ENCODE measurements at places on chromosomes 2 and 18.

GRCh38 chr2:66915237-66915636 is 480.3 kb downstream of the MEIS1 start:
- DNase-seq: no peak

- no peak for DNase-seq
These were observed 24.4 kb downstream of the FBXO15 start for GRCh38 chr18:74123200-74123599.

- DNase-seq: no peak
These were observed 231.9 kb upstream of the SIX2 start for GRCh38 chr2:45241061-45241561.

DNA sequence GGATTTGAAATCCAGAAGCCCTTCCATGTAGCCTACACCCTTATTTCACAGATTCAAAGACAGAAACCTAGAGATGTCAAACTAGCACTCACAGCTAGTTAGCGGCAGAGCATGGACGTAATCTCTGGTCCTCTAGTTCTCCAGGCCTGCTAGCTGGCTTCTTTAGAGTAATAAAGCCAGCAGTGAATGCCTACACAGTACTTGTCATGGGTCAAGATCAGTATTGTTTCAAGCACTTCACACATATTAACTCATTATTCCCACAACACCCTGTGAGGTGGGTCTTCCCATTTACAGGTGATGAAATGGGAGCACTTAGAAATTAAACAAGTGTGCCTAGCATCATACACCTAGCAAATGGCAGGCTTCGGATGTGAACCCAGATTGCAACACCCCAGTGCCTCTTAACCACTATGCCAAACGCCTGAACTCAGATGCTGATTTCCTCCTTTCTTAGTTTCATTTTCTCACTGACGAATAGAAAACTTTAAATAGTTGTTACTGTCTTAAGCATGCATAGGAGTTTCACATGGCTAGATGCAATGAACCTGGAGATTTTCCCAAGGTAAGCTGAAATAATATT is 14.5 kb upstream of the ZBTB14 start:
- no peak for DNase-seq

GRCh38 chr2:76672798-76673197 is 849.4 kb downstream of the LRRTM4 start:
- DNase-seq: no peak

- DNase-seq: no peak
These were observed 71.2 kb upstream of the ALKAL2 start for GRCh38 chr2:359047-359446.

- no peak for DNase-seq
These were observed 77.8 kb downstream of the RDH14 start for GRCh38 chr2:18482666-18483065.

DNA sequence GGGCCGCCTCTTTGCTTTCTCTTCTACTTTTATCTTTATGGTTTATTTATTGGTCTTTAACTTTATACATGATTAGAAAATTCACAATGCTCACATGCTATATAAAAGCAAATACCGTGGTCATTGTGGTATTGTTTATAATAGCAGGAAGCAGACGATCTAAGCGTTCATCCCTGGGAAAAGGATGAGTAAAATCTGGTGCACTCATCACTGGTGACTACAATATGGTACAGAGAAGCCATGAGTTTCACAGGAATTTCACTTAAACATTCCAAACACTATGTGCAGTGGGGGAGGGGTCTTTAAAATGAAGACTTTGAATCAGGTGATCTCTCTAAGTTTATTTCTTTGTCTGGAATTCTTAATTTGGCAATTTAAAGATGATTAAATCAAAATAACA is 97.9 kb downstream of the SCN3A start:
- no peak for DNase-seq

GRCh38 chr18:79775441-79776221 is 22.1 kb upstream of the KCNG2 start:
- no peak for DNase-seq

- DNase-seq: no peak
These were observed 180.6 kb upstream of the GLI2 start for GRCh38 chr2:120555092-120555491.

- DNase-seq: no peak
These were observed 74.2 kb downstream of the SMAD7 start for GRCh38 chr18:48876590-48876989.

DNA sequence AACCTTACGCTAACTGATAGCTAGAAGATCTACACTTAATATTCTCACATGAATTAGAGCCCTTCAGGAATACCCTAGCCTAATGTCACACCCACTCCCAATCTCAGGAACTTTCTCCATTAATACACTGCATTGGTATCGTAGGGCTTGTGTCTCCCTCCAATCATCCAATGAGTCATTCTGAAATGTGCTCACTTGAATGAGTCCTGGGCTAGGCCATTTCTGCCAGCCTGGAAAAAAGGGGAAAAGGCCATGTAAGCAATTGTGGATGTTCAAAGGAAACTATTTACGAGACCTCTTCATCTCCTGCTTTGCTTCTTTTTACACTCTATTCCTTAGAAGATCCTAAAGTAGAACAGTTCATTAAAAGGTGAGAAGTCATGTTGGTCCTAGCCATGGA is 18.8 kb downstream of the ZEB2 start:
- DNase-seq: no peak

DNA sequence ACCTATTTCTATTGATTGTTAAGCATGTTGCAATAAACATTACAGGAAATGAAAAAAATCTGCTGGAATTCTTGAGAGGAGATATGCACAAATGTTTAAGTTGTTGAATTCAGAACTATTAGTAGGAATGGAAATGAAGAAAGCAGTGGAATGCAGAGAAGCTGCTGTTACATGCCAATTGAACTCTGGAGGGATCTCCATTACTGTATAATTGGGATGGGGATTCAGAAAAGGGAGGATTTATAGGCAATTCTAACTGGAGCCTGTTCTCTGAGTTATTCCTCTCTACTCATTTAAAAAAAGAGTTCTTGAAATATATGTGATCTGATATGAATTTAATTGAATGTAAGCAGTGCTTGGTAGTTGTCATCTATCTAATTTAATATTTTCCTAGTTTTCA is 2.6 kb upstream of the ASXL3 start:
- no peak for DNase-seq

GRCh38 chr2:71721362-71721665 is 268.0 kb downstream of the DYSF start:
- DNase-seq: no peak

- peak; percentile 89 for DNase-seq
These were observed 91.0 kb downstream of the CTIF start for GRCh38 chr18:48629730-48630324.

DNA sequence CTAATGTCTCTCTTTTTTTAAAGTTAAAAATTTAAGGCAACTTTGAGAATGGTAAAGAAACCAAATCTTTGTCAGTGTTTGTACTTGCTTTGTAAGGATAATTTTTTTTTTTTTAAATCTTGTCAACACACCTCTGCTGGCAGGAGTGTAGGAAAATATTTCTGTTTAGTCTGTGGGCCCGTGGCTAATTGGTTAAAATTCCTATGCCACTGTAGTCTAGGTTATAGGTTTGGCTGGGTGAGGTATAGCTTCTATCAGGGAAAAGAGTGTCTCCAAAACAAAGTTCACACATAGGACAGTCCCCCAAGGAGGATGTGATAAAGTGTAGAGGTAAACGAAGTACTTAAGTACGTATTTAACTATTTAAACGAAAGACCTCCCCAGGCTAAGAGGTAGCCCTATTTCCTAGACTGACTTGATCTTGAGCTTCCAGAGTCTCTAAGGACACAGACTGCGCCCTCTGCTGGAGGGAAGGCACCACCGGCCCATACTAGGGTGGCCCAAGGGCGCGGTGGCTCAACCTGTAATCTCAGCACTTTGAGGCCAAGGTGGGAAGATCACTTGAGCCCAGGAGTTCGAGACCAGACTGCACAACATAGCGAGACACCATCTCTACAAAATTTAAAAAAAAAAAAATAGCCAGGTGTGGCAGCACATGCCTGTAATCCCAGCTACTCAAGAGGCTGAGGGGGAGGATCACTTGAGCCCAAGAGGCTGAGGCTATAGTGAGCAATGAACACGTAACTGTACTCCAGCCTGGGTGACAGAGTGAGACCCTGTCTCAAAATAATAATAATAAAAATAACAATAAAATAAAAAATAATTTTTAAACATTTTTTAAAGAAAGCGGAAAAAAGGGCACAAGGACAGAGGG is 8.9 kb downstream of the TEX44 start:
- DNase-seq: peak; percentile 91

Measured in osteocyte (in vitro differentiated cells).